Sciatic nerve (tissue), 2 donors: ENCODE measurements at places on chromosomes 16 and 17.

DNA sequence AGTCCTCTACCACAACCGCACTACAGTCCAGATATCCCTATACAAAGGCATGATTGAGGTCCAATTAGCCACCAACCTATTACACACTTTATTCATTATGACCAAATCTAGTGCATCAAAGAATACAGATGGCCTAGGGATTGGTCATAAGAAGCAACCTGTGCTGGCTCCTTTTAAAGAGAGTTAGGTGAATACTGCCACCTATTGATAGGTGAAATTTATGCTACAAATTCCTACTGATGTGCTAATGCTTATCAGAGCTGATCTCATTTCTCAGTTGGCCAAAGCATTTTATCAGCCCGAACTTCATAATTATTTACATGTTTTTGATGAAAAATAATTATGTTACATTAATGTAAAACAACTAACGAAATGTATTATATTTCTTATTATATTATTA, 166.3 kb downstream of the ANKFN1 start:
- no peak for DNase-seq

DNA sequence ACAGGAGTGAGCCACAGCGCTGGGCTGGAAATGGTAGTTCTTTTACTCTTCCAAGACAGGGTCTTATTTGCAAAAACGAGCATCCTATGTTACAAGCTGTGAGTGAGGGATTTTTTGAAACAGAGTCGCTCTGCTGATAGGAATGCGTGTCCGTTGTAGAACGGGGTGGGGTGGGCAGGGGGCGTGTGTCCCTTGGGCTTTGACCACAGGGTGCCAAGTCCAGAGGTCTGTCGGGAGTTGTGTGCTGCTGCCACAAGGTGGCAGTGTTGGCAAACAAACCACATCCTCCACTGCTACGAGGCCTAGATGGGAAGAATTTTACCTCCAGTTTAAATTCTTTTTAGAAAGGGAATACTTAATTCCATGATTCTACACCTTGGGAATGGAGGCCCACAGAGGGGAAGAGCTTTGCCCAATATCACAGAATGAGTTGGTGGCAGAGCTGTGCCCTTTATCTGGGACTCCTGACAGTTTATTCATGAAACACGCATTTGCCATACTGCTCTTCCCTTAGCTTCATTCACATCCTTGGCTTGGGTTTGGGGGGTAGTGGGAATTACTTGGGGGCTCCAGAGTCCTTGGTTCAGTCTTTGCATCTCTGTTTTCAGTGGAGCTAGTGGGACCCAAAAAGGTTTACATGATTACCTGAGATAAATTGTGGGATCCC, 30.6 kb upstream of the ETV4 start:
- DNase-seq: peak; percentile 83

DNA sequence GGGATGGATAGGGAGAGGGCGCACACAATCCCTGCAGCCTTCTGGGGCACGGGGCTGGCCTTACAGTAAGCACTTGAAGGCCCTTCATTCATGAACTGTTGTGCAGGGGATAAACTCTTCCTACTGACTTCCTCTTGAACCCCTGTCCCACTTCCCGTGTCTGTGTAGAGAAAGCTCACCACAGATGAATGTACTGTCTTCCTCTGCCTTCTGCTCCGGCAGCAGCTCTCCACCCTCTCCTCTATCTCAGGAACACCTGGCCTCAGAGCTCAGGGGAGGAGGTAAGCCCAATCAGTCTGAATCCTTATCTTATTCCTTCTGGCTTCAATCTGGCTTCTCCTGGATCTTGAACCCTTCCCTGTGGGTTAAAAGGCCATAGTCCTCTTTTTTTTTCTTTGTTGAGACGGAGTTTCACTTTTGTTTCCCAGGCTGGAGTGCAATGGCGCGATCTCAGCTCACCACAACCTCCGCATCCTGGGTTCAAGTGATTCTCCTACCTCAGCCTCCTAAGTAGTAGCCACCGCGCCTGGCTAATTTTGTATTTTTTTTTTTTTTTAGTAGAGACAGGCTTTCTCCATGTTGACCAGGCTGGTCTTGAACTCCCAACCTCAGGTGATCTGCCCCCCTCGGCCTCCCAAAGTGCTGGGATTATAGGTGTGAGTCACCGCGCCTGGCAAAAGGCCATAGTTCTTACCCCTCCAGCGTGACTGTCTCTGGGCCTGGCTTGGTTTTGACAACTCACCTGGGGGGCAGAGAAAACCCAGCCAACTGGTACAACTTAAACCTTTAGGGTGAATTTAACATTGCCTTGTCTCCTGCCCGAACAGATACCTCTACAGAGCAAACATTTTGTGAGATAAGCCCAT, 7.2 kb upstream of the SLC52A1 start:
- DNase-seq: no peak

GRCh38 chr16:27318392-27319256, 4.8 kb downstream of the IL4R start:
- DNase-seq: peak; percentile 69
